ENCODE measurements at places on chromosomes 7 and 10.

GRCh38 chr7:131501930-131502685 lies 54.3 kb downstream of the PODXL start:
- DNase-seq = no peak

- no peak for DNase-seq
These were observed 441.1 kb downstream of the POM121L12 start for GRCh38 chr7:53476566-53476965.

DNA sequence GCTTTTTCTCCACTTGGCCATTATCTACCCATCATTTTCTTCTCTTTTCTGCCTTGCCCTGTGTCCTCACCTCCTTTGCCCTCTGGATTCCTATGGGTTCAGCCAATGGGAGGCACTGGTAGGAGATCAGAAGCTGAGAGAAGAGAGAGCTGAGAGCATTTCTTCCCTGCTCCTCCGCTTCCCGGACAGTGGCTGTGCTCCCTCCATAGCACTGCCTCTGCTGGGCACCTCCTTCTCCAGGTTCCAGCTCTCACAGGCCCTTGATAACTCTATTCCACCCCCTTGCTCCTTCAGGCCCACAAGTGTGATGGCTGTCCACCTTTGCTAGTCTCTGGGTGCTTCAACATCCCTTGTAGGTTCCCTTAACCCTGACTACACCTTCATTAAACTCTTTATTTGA lies 79.6 kb downstream of the LSM5 start:
- no peak for DNase-seq

GRCh38 chr10:11548768-11549099 lies 62.7 kb downstream of the USP6NL start:
- DNase-seq = no peak

- DNase-seq = no peak
These were observed 127.2 kb downstream of the SRI start for GRCh38 chr7:88092676-88092999.

- DNase-seq = no peak
These were observed 544.4 kb downstream of the SH2D4B start for GRCh38 chr10:81081887-81082620.

DNA sequence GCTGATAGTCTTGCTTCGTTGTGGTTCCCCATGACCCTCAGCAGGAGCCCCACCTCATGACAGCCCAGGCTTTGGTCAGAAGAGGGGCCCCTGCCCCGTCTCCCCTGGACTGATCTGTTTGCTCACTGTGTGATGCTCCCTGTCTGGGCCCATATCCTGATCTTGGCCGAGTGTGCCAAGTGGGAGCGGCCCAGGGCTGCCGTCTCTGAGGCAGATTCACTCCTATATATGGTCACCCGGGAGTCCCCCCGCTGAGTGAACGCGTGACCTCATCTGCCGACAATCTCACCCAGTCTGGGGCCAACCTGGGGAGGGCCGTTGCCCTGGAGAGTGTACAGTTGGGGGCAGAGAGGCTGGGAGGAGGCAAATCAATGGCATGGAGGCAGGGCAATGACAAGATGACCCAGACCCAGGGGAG lies 34.5 kb downstream of the PPIF start:
- no peak for DNase-seq

DNA sequence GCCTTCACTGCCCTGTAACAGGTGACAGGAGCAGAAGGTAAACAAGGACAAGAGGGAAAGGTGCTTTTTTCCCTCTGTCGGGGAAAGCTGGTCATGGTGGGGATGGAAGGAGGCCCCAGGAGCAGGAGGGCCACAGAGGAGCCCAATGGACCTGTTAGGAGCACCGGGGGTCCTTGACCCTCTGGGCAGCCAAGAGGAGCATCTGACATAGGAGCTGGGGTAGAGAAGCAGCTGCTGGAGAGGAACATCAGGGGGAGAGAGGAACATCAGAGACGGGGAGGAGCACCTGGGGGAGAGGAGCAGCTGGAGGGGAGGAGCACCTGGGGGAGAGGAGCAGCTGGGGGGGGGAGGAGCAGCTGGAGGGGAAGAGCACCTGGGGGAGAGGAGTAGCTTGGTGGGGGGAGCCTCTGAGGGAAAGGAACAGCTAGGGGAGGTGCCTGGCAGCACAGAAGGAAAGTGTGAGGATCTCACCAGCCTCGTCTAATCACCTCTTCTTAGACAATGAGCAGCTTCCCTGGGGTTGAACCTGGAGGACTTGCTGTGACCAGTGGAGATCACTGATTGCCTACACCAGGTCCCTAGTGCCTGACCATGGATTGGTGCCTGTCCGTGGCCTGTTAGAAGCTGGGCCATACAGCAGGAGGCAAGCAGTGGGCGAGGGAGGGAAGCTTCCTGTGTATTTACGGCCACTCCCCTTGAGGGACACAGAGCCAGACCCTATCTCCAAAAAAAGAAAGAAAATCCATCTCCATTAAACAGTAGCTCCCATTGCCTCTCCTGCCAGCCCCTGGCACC lies 37.6 kb downstream of the JAKMIP3 start:
- no peak for DNase-seq

DNA sequence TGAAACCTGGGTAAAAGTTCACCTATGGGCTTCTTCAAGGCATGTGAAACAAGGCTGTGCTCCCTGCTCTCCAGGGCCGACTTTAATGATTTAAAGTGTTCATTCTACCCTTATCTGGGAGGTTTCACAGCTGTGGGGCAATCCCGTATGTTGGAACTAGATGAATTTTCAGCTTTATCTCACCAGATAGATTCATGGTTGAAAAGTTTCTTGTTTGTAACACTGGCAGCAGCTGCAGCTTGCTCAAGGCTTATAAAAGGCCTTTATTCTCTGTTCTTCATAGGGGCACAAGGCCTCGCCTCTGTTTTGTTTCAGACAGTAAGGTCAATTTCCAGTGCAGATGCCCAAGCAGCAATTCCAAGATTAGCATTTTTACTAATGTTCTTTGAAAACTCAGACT lies 70.4 kb upstream of the DNAJB12 start:
- no peak for DNase-seq

DNA sequence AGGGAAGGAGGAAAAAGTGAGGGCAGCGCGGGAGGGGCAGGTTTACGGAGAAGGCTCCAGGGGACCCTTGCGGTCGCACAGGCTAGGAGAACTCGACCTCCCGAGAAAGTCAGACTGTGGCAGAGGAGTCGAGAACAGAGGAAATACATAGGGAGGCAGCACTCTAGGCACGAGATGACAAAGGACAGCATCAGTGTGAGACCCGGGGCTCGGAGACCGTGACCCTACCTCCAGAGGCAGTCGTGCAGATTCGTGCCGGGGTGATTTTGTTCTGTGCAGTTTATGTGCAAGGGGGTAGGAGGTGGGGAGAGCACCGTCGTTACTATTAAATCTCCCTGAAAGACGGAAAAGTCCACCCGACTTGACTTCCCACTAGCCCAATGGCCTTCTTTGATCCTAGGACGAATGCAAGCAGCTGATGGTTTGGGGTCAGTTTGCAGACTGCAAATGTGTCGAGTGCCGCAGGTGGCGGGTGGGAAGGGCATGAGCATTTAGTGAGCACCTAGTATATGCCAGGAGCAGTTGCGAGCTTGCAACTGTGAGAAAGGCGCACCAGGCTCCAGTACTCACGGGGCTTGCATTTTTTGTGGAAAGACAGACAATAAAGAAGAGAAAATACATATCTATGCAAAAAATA lies 674 bp upstream of the OSBPL3 start:
- DNase-seq = no peak

DNA sequence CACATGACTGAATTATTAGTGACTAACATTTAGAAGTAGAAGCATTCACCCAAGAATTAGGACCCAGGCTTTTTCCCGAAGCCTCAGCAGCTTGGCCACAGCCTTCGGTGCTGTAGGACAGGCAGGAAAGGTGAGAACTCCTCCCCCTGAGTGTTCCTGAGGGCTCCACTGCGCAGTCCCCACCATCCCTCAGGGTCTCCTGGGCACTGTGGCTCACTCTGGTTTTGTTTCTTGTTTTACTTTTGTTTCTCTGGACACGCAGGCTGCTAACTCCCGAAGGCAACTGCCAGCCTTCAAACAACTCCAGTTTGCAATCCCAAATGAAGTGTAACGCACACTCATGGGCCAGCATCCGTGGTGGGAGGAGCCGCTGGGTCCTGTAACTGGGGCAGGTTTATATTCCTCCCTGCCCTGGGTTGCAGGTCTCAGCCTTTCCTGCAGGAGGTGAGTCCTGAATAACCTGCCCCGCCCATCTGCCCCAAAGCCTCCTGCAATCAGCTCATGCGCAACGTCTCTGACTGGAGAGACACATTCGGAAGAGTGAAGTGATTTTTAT lies 492.9 kb downstream of the PTPRN2 start:
- DNase-seq = no peak

- no peak for DNase-seq
These were observed at the start of gene RAMP3 for GRCh38 chr7:45157653-45158401. Gene RAMP3, plus strand, starts transcription at chr7:45157791. Its CDS starts 38 bp downstream, at chr7:45157829.

- no peak for DNase-seq
These were observed 105.5 kb upstream of the CSTF2T start for GRCh38 chr10:51804866-51805265.

DNA sequence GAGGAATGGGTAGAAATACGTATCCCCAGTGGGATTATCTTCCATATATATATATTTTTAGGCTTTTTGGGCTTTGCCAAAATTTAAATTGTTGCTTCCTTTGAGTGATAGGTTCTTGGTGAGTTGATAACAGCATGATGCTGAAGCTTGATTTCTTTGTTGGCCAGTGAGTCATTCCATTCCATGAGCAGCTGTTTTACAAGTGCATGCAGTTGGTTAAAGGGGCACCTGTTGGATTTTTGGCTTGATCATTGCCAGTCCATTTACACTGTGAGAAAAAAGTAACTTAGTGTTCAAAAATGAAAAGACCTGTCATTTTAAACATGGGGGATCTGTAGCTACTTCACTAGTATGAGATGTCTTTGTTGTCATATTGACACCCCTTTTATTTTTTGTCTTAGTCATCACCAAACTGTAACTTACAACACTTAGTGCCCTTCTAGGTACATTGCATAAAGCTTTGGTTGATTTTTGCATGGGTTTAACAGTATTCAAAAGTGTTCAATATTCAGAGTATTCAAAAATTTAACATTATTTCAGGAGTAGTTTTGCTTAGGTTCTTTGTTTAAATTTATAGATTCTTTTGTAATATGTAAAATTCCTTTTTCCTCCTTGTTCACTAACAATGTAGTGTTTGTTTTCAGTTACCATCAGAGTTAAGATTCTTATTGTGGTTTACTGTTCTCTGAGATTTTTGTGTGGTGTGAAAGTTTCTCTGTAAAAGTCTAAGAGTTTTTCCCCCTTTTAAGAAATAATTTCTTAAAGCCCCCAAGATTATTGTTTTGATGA lies 8.8 kb downstream of the AKAP9 start:
- no peak for DNase-seq

- no peak for DNase-seq
These were observed 26.4 kb downstream of the ENTPD1 start for GRCh38 chr10:95782318-95782717.
